ENCODE measurements at places on chromosomes 3 and 15.

DNA sequence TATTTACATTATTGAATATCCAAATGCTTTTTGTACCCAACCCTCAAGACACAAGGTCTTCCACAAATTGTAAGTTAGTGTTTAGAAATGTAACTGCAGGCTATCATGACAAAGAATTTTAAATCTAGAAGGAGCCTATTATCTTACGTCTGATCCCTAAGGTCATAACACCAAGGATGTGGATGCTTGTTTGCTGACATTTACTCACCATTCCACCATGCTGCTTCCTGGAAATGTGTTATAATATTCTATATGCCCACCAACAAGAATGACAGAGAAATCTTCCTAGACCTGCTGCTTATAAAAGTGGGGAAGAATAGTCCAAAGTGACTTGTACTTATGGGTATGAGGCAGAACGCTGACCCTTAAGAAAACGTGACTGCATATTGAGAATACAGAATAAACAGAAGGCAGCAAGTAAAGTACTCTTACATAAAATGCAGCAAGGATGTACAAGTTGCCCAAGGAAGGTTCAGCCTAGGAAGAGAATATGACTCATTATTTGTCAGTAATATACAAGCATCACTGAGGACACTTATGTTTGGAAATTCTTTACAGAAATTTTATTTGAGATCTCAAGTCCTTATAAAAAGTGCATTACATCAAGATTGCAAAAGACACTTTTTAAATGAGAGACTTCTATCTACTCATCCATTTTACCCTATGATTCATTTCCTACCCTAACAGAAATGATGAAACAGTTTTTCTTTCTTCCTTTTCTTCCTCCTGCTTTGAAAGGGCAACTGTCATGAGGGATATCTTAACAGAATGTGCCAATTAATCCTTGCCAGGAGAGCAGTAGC is 59.6 kb downstream of the ESYT3 start:
- DNase-seq = peak; percentile 16

GRCh38 chr3:127156338-127157050 is 36.4 kb upstream of the PRR23E start:
- no peak for DNase-seq

DNA sequence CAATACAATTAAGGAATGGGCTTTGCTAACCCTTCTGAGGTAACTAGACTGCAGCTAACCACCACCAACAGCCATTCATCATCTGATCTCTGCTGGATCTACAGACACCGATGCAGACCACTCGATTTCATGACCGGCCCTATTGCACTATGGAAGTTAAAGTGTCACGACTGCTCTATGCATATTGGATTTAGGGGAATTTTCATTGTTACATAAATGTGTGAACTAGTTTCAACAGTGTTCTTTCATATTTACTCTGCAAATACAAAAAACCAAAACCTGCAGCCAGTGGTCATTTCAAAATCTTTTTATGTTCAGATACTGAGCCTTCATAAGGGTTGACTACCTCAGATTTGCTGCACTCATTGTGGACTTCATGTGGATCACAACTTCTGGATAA is 14.5 kb downstream of the CDV3 start:
- DNase-seq = no peak

DNA sequence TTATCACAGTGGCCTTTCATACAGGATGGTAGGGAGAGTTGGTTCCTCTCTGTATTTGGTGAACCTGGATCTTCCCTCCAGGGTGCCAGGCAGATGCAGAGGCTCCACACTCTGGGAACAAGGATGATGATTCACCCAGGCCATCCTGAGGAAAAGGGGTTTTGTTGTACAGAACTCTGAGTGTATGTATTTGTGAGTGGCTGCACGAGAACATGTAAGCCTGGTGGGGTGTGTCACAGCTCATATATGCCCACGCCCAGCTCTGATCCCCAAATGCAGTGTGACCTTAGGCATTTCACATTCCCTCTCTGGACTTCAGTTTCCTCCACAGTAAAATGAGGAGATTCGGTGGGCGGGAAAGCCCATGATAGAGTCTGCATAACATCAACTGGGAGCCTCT is 11.6 kb upstream of the CILP start:
- peak; percentile 11 for DNase-seq

DNA sequence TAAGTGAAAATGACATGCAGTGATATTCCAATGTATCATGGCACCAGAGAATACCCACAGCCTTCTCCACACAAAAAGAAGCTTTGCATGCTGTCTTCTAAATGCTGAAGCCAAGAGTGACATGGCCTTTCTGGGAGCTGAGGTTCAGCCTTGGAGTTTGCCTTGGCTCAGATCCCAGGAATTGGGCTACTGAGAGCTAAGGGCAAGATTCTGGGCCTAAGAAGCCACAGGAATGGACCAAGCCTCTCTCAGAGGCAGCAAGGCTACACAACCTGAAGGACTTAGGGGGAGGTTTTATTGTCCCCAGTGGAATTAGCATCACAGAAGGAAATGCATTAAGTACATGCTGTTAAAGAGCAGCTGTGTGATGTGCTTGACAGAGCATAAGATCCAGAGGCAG is 1078.5 kb downstream of the TUSC7 start:
- no peak for DNase-seq

GRCh38 chr3:194011807-194012206 is 124.1 kb upstream of the HES1 start:
- DNase-seq = no peak
